IPS DF 6.9 (cell line): ENCODE measurements at places on chromosomes 11 and 22.

DNA sequence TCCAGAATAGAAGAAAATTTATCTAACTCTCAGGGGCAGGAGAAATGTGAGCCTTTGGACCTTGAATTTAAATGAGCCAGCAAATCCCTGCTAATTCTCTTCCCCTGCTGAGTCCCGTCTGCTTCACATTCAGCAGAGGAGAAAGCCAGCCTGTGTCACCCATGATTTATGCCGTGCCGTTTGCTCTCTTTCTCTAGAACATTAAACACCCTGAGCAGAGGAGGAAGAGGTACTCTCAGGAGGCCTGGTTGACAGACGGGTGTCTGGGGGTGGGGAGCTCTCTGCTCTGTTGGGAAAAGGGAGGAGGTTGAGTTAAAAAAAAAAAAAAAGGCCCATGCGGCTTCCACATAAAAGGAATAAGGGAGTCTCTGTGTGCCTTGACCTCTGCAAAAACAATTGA is 11.3 kb upstream of the MTMR3 start:
- no peak for DNase-seq

DNA sequence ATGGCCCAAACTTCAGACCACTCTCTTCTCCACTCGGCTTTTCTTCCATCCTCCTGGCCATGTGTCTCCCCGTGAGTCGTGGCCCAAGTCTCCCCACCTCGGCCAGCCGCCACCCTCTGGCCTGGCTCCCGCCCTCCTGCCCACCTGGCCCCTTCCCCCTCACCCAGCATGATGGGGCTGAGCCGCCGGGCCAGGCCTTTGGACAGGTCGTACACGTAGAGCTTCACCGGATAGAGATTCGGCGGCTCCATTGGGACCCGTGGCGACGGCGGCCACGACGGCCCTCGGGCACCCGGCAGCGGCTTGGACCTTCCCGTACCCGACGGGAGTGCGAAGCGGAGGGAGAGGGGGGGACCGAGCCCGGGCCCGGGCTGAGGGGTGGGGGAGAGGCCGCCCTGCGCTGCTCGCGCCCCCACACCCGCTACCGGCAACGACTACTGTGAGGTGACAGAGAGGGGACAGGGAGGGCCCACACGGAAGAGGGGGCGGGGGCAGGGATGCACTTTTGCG is at the start of gene DESI1:
TSS of gene DESI1 (minus strand) at position 455 of the 510 bp plus-strand sequence. CDS start at position 251, 204 bp downstream.
- DNase-seq, result no peak

DNA sequence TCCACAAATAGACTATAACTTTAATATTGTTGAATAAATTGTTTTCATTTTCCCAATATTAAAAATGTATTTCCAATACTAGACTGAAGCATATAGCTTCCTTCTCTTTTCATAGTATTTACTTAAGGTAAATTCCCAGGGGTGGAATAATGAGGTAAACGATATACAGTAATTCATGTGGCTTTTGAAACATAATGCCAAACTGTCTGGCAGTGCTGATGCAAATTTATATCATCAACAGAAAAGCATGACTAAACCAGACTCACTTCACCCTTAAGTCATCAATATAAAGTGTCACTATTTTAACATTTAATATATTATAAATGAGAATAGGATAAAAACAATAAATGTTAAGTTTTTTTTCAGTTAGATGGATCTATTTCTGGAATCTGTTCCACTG is 13.6 kb downstream of the C2CD3 start:
- no peak for DNase-seq

DNA sequence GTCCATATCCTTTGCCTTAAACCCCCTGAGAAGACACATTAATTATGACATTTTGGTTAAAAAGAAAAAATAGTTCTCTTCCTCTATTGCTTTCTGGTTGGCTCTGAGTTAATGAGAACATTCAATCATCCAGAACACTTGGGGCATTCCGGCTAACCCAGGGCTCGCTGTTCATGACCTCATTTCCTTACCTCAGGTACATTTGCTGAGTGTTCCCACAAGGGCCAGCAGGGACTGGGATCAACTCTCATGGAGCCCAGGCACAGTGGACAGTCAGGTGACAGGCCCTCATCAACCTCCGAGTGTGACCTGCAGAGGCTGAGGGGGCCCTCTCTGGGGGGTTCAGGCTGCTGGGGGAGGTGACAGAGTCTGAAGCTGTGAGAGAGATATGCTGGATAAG is 98.9 kb downstream of the MYO18B start:
- DNase-seq, result no peak

DNA sequence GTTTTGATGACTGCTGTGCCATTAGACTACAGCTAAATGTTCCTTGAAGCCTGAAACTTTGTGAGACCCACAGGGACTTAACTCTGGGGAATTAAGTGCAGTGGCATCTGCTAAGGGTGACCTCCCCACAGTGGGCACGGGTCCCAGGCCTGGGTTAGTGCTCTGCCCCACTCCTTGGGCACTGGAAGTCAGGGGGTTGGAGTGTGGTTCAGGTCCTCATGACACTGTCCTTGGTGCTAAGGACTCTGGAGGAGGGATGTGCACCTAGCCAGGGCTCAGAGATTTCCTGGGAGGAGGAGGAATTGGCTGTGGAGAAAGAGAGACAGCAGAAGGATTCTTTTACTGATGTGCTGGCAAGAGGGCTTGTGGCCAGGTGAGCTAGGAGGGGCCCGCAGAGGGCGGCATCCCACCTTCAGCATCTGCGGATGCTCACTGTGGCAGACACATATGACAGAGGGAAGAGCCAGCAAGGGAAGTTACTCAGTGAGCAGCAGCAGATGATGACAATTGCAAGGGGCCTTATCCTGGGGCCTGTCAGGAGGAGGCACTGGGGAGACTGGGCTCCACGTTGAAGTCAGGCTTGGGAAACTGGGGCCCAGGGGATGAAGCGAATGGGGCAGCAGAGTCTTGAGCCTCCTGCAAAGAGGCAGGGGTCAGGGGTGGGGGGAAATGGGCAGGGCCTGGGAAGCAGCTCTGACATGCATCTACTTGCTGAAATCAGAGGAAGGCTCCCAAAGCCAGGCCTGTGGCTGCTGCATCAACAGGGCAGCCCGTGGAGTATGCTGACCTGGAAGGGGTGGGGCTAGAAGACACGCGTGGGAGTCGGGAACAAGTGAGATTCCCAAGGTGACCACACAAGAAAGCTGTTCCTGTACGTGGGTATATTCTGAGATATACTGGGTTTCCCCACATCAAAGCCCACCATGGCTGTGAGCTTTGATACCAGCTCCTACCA is 144.0 kb downstream of the MPPED1 start:
- DNase-seq, result no peak
